Fibroblast of lung (primary cell): ENCODE measurements at places on chromosomes 7 and 10. TPM values are rescaled to one million over a fixed set of nuclear protein-coding genes. Genes with fewer than 3 reads are reported as not detected.
A peak's percentile ranks its signal among the peaks of the same experiment; 100 is the strongest.

GRCh38 chr10:119703903-119704508 is 21.8 kb upstream of the INPP5F start:
- DNase-seq, result no peak

DNAJC12 gene
- polyA plus RNA-seq, result 1.1 and 2.3 TPM in 2 replicates

- DNase-seq, result no peak
Measured at GRCh38 chr7:32658034-32658433, 162.7 kb downstream of the AVL9 start.

DNA sequence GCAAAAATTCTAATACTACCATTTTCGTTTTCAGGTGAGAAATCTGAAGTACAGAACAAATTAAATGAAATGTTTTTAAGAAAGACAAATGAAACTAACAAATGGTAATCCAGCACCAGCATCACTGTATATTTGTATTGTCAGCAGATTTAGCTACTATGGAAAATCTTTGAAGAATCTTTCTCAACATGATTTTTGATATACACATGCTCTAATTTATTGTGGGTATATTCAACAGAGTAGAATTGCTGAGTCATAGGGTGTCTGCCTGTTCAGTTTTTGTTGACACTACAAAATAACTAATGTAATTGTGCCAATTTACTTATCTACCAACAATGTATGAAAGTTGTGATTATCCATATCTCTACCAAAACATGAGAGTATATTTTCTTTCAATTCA is 437.6 kb downstream of the PCDH15 start:
- no peak for DNase-seq

DNA sequence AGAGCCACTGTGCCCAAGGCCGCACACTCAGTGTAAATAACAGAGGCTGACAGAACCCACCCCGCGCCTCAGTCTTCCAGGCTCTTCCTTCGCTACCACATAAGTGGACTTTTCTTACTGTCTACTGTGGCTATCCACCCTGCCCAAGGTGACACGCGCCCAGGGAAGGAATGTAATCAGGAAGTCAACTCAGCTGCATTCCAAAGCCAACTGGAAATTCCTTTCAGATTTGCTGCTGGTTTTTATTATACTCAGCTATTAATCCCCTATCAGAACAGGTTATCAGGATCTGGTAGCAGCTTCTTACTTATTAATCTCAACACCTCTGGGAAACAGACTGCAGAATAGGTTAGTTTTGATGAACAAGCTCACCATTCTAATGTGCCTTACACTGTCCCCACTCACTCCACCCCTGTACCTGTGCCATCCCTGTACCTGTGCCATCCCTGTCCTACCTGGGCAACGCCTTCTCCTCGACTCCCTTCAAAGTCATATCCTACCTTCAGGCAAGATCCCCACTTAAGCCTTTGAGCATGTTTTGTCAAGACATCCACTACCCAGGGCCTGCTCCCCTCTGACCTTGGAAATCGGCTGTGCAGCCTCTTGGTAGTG is 90.7 kb downstream of the NHLRC2 start:
- peak; percentile 48 for DNase-seq

GRCh38 chr10:79206300-79207095 is 137.7 kb downstream of the ZMIZ1 start:
- no peak for DNase-seq

- DNase-seq, result no peak
Measured at GRCh38 chr7:4066206-4066605, 615.9 kb upstream of the FOXK1 start.
